ENCODE measurements at places on chromosomes 5 and 9. TPM values are rescaled to one million over a fixed set of nuclear protein-coding genes. Genes with fewer than 3 reads are reported as not detected.

LCN2 gene
- not detected for polyA plus RNA-seq

GPR151 gene
- polyA plus RNA-seq, result not detected

OGN gene
- polyA plus RNA-seq, result not detected

PTGS1 gene
- polyA plus RNA-seq, result 26.2 TPM

FAM221B gene
- not detected for polyA plus RNA-seq

C5orf52 gene
- polyA plus RNA-seq, result not detected

LRRC70 gene
- polyA plus RNA-seq, result 1.4 TPM

FXN gene
- polyA plus RNA-seq, result 27.0 TPM

CARTPT gene
- not detected for polyA plus RNA-seq

SLC6A18 gene
- not detected for polyA plus RNA-seq

KIAA0825 gene
- 1.3 TPM for polyA plus RNA-seq

RABEPK gene
- polyA plus RNA-seq, result 15.3 TPM

APBA1 gene
- not detected for polyA plus RNA-seq

PRRX2 gene
- not detected for polyA plus RNA-seq

SIT1 gene
- 73.5 TPM for polyA plus RNA-seq

SPINK4 gene
- not detected for polyA plus RNA-seq

LCN1 gene
- polyA plus RNA-seq, result not detected

SERF1B gene
- 57.7 TPM for polyA plus RNA-seq

CDX1 gene
- not detected for polyA plus RNA-seq

WDR38 gene
- polyA plus RNA-seq, result not detected

WNK2 gene
- polyA plus RNA-seq, result not detected

SLC46A2 gene
- 0.14 TPM for polyA plus RNA-seq

IL3 gene
- polyA plus RNA-seq, result not detected

POLR3G gene
- polyA plus RNA-seq, result 3.3 TPM

OBP2B gene
- polyA plus RNA-seq, result not detected

GABRG2 gene
- not detected for polyA plus RNA-seq
